ENCODE measurements at places on chromosomes 6 and 20. TPM values are rescaled to one million over a fixed set of nuclear protein-coding genes. Genes with fewer than 3 reads are reported as not detected.

The ACAT2 gene
- total RNA-seq: 20.3 TPM

The SLC24A3 gene
- 13.1 TPM for total RNA-seq

The APCDD1L gene
- not detected for total RNA-seq

The PRDM13 gene
- not detected for total RNA-seq

The PDYN gene
- not detected for total RNA-seq

The EPB41L1 gene
- total RNA-seq: 67.0 TPM

The PACSIN1 gene
- not detected for total RNA-seq

The SEMG2 gene
- not detected for total RNA-seq

The CAPN11 gene
- total RNA-seq: not detected

DNA sequence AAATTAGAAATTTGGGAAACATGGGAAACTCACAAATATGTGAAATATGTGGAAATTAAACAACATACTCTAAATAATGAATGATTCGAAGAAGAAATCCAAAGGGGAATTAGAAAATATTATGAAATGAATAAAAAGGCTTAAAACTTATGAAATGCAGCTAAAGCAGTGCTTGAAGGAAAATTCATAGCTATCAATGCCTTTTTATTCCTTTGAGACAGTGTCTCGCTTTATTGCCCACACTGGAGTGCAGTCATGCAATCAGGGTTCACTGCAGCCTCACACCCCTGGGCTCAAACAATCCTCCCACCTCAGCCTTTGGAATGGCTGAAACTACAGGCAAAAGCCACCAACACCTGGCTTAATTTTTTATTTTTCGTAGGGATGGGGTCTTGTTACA is 7.9 kb upstream of the TGIF2 start:
- no peak for DNase-seq

- no peak for DNase-seq
Measured at GRCh38 chr20:19760371-19760721, 2.3 kb downstream of the RIN2 start.

DNA sequence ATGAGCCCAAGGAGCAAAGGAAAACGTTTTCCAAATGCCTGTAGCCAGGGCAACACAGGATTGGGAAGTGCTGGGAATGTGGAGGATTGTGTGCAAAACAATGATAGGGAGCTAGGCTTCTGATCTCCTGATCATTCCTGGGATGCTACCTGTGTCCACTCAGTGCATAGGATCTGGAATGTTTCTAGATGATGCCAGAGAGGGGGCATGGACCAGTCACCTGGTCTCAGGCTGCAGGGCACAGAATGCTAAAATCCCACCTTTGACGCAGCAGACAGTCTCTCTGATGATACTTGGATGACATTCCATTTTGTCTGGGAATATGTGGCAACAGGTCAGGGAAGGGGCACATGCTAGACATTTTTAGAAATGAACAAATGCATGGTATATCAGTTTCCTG is 128.9 kb downstream of the CLIC5 start:
- DNase-seq: no peak

GRCh38 chr20:53210931-53211330 is 238.8 kb downstream of the TSHZ2 start:
- no peak for DNase-seq

GRCh38 chr6:15398633-15399275 is 152.9 kb downstream of the JARID2 start:
- no peak for DNase-seq

DNA sequence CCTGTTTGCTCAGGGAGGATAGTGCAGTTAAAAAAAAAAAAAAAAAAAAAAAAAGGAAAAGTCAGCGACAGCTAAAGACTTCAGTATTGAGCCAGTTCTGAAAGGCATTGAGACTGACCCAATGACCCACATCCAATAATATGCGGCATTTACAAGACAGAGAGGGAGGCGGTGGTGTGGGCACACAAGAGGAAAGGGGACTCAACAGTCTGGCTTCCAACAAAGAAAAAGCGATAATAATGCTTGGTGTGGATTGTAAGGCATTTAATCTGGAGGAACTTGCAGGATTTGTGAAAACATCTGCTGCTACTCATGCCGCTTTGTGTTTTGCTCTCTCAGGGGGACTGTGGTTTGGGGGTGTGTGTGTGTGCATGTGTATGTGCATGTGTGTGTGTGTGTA is 784.3 kb upstream of the CHD6 start:
- DNase-seq: no peak

- DNase-seq: no peak
Measured at GRCh38 chr6:7537565-7538174, 3.8 kb upstream of the DSP start.

DNA sequence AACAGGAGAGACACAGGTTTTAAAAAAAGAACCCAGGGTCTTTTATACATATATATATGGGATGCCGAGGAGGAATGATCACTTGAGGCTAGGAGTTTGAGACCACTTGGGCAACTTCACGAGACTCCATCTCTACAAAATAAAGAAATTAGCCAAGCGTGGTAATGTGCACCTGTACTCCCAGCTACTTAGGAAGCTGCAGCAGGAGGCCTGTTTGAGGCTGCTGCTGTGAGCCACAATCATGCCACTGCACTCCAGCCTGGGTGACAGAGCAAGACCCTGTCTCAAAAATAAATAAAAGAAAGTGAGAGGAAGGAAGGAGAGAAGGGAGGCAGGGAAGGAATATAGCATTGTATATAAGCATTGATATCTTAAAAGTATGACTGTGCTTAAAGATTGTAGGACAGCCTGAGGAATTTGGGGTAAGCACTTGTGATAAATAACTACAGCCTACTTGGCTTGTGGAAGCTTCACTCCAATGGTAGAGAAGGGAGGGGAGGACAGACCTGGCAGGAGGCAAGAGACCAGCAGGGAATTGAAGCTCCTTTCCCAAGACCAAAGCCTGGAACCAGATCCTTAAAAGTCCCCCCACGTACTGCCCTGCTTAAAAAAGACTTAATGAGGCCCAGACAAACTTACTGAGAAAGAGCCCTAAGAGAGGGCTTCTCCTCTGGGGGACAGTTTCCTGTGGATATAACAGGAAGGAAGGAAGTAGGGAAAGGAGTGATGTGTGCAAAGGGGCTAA is 2.5 kb upstream of the SNTA1 start:
- no peak for DNase-seq

DNA sequence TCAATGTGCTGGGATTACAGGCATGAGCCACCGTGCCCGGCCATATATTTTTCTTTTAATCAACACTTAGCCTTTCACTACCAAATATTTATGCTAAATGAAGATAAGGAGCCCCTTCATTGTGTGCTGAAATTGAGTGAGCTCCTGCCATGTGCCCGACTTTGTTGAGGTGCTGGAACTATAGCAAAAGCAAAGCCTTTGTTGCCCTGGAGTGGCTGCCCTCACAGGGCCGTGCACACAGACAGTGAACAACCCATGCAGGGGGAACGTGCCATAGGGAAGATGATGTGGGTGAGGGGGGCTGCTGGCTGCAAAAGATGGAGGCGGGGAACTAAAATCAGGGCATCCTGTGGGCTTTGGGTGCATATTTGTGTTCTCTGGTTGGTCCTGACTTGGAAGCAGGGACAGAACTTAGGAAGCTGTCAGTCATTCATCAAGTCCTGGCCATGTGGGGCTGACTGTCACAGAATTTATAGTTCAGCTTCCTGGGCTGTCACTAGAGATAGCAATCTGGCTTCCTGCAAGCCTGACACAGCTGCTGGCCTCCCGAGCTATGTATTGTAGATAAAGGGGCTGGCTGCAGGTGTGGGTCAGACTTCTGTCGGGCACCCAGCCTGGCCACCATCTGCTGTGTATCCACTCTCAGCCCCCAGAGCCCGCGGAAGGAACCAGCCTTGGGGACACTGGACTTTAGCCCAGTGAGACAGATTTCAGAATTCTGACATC is 56.8 kb upstream of the MPC1 start:
- no peak for DNase-seq

GRCh38 chr6:87848616-87849015 is 146.6 kb upstream of the AKIRIN2 start:
- no peak for DNase-seq

- no peak for DNase-seq
Measured at GRCh38 chr6:412146-412886, 20.8 kb downstream of the IRF4 start.

DNA sequence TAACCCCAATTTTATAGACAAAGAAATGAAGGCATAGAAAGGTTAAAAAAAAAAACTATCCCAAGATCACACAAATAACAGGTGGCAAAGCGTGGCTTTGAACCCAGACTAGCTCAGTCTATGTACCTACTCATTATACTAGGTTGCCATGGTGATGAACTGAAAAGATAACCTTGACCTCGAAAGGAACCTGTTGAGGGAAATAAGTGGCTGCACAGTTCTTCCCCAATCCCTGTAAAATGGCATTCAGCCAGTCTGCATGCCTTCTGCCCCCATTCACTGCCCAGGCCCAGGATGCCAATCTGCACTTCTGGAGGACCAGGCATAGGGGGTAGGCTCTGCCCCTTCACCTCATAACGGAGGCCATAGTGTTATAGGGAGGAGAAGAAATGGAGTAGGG is 295.2 kb downstream of the PTPRT start:
- no peak for DNase-seq

GRCh38 chr20:57444394-57445048 is 53.3 kb downstream of the RBM38 start:
- DNase-seq: no peak

DNA sequence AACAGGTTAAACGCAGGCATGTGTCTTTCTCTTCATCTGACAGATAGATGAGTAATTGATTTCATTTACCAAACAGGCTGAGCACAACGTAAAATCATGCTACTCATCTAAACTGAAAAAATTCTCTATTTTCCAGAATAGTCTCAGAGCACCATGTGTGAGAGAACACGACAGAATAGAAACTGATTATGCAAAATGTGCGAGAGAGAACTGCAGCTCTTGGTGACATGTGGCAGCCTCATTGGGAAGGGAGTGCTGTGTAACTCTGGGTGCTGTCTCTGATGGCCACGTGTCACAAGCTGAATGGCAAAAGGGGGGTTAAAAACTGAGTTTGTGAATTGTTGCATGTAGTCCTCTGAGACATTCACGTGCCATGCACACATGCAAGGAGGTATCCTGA is 143.7 kb upstream of the ATXN1 start:
- DNase-seq: no peak

GRCh38 chr6:143294265-143294860 is 156.1 kb downstream of the ADAT2 start:
- DNase-seq: no peak

DNA sequence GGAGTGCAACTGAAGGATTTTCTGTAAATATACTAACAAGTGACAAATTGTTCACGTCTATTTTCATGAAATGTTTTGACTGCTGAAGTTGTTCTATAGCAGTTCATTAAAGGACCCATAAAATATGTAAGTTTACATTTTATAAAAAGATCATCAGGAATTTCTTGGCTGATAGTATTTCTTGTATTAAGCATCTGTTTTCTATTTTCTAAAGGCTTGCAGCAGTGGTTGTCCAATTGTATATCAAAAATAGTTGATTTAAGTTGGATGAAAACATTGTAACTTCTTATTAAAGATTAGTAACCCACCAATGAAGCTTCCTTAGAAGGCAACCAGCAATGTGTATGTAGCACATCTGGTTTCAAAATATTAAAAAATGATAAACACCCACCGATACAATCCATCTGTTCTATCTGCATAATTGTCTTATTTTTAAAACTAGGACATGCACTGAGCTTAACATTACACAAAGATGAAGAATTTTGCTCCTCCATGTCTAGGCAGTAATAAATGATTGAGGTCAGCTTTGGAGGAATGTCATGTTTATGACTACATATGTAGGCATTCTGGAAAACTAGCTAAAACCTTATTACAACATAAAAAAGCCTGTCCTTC is 301.3 kb upstream of the TCF21 start:
- no peak for DNase-seq

DNA sequence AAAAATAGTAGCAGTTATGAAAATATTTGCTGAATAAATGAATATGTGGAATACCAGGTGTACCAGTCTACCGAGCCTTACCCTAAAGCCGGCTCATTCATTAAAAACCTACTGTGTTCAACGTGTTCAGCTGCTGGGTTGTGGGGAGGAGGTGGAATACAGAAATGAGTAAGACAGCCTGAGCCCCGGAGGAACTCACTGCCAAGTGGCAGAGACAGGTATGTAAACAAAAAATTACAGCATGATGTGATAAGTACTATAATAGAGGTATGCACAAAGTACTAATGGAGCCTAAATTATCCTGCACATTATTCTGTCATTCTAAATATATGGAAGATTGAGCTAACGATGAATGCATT is 6.8 kb upstream of the ADTRP start:
- DNase-seq: no peak

DNA sequence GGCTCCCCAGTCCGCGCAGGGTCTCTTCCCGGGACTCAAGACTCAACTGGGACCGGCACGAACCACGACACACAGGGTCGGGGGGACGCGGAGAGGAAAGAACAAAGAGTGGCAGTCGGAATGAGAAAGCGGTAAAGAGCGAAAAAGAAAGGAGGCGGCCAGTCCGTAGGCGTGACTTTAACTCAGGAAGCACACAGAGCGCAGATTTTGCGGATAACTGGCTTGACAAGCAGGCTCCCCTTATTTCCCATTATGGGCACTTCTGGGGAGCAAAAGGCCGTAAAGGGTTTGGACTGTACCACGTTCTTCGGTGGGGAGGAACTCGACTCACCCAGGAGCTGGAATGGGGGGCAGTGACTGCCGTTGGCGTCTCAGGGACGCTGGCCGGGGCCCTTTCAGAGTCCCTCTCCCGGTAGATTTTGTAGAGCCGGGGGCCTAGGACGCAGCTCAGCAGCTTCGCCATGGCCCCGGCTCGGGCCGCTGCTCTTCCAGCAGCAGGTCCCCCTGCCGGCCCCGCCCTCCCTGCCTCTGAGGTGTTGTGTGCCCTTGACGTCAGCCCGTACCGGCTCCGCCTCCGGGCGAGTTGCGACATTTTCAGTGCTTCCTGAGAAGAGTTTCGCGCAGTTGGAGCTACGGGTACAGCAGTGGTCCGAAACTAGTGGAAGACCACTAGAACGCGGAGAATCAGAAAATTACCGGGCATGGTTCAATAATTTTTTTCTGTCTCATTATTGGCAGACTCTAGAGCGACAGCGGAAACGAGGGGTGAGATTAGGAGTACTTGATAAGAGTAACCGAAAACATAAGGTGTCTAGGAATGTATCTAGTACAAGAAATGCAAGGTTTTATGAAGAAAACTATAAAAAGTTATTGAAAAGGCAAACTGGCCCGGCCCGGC is at the start of gene ABHD16A:
Gene ABHD16A, minus strand, starts transcription at position 506 of the 898 bp plus-strand sequence. Its CDS starts 43 bp downstream, at position 463.
- peak; percentile 99 for DNase-seq

GRCh38 chr6:168122521-168122920 is 43.5 kb upstream of the FRMD1 start:
- no peak for DNase-seq

DNA sequence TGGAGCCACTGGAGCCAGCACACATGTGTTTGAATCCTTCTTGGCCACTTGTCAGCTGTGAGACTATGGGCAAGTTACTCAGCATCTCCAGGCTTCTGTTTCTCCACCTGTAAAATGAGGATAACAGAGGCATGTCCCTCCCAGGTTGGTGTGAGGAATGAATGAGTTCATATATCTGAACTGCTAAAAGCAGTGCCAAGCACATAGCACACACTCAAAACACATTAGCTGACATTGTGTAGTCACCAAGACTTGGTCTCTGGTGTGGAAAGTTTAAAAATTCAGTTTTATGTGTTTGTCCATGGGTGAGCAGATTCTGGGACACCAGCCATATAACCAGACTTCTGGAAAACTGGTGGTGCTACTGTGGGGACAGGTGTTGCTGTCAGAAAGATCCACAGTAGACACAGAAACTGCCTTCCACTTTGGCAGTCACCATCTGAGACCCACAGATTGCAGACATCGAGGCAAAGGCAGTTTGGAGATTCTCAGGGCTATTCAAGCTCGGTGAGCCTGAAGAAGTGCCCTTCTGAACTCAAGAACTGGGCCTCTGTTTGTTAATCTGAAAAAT is 115.8 kb downstream of the MRPL14 start:
- DNase-seq: no peak
